ENCODE measurements at places on chromosomes 13 and 19.

DNA sequence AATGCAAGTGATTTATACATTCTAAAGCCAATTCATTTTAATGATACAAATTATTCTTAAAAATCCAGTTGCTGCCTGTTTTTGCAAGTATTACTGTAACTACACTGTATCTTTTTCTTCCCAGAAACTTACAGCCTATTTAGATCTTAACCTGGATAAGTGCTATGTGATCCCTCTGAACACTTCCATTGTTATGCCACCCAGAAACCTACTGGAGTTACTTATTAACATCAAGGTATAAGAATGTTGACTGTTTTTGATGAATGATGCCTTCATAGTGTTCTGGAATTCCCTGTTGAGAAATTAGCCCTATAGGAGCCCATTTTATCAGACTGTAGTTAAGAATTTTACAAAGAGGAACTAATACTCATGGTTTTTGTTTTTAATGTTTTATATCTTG is 25.0 kb downstream of the ITM2B start:
- no peak for DNase-seq

DNA sequence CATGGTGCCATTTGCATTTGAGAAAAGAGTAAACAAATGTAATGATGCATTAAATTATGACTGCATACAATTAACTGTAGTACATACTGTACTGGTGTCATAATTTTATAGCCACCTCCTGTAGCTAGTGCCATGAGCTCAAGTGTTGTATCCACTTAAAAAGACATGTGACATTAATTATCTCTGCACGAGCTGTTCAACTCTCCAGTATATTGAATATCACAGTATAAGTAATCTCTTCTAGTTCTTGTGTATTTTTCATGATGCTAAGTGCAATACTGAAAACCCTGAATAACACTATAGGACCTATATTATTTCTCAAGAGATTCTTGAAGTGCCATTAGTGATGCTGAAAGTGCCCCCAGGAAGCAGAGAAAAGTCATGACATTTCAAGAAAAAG is 387.3 kb downstream of the PCDH17 start:
- DNase-seq, result no peak

DNA sequence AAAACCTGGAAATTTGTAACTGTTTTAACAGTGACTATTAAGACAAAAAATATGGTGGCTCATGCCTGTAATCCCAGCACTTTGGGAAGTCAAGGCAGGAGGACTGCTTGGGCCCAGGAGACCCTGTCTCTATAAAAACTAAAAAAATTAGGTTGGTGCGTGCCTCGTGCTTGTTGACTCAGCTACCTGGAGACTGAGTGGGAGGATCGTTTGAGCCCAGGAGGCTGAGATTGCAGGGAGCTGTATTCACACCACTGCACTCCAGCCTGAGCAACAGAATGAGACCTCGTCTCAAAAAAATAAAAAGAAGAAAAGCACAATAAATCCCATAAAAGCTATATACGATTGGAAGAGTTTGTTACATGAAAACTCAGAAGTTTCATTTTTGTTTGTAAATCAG is 23.7 kb downstream of the KLF5 start:
- DNase-seq, result no peak

DNA sequence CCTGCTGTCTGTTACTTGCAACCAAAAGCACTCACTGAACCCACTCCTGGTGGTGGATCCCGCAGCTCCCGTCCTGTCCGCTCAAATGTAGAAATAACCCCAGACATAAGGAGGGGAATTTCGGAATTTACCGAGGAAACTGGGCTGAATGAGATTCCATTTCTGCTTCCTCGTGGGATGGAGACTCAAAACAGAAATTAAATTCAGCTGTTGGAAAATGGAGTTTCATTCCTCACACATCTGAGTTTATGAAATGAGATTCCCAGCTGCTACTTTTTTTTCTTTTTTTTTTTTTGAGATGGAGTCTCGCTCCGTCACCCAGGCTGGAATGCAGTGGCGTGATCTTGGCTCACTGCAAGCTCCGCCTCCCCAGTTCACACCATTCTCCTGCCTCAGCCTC is 44.3 kb downstream of the COLGALT1 start:
- no peak for DNase-seq

DNA sequence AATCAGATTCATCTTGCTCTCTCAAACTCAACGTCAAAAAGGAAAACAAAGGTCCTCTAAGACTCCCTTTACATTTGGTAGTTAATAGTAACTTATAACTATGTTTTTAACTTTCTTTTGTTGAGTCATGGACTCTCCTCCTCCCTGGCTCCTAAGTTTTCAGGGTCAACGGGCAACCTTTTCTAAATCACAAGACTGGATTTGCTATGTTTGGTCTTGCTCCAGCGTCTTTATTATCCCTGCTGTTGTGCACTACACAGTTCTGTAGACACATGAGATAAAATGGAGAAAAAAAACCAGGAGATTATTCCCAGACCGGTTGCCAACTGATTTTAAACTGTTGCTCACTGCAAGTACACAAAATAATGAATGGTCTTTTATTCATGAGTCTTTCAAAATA is 1.9 kb upstream of the ITM2B start:
- DNase-seq, result no peak

GRCh38 chr13:92609376-92609775 is 617.2 kb upstream of the GPC6 start:
- DNase-seq, result no peak

GRCh38 chr19:2728783-2729387 is 7.7 kb upstream of the DIRAS1 start:
- no peak for DNase-seq

- no peak for DNase-seq
Observed at GRCh38 chr13:46527237-46527636, 25.7 kb upstream of the LRCH1 start.

DNA sequence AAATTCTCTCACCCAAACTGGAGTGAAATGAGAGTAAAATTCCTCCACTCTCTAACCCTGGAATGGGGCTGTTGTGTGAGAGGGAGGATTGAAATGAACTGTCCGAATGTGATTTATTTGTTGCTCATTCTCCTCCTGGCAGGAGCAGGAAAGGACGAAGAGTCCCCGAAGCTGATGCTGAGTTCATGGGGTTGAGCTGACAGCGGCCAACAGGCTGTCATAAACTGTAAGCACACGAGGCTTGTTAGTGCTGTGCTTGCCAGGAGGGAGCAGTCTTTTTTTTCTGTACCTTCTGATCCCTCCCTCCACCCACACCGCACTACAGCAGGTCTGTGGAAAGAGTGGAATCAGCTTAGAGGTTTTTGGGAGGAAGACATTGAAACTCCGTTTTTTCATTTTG is 33.1 kb upstream of the ZNF331 start:
- no peak for DNase-seq

GRCh38 chr13:28699246-28699645 is 19.5 kb downstream of the SLC46A3 start:
- DNase-seq, result no peak

DNA sequence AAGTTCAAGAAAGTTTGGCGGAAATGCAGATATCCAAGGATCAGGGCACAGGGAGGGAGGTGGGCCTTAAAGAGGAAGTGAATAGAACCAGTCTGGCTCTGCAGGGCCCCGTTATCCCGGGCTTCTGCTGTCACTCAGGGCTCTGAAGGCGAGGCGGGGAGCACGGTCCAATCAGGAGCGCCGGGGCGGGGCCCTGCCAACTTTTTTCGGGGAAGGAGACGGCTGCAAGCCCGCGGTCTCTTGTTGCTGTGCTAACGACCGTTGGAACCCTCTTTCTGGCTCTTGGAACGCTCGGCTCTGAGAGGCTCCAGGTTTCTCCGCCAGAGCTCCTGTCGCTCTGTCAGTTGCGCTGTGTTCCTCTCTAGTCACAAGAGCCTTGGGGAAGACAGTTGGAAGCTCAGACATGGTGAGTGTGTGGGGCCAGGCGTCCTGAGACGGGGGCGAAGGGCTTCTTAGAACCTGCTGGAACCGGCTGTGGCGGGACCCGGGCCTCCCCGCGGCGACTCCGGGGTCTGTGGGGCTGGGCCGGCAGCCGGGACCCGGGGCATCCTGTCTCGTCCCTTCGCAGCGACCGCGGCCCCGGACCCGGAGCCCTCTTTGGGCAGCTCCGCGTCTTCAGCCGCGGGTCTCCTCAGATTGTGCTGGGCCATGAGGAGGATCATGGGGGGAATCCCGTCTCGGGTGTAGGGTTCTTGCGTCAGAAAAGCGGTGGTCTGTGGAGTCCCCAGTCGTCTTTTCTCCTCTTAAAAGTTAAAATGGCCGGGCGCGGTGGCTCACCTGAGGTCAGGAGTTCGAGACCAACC is 27.7 kb downstream of the ZNF844 start:
- DNase-seq, result peak; percentile 97

DNA sequence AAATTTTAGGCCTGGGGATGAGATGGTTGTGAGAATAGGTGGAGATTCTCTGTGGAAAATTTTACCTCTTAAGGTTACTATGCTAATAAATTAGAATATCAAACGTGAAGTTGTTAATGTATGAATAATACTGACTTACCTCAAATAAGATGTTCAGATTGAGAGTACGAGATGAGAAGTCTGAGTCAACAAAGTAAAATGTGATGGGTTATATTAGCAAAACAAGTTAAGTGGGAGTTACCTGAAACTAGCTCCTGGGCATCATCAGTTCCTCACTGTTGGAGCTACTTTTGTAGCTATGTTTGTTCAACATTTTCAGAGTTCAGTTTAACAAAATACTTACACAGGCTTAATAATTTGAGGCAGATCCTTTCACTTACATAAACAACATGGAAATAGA is 108.6 kb downstream of the PIBF1 start:
- DNase-seq, result no peak

DNA sequence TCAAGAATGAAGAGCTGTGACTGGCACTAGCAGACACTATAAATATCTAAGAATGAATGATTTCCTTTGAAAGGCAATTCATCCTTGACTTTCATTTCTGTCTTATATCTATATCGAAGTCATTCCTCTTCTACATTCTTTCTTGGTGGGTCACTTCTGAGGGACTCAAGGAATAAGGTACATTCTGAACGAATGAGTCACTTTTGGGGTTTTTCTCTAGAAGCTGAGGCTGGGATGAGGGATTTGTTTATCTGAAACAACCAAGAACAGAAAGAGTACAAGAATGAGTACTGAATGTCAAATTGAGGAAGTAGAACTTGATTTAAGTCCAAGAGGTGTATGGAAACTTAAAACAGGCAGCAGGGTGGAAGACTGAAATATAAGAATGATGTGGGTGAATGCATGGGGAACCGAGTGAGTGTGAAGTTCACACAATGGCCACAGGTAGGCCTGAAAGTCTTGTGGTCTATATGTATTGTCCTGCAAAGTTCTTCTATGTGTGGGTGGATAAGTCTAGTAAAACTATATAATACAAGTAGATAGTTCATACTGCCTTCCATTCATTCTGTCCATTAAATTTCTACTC is 343.9 kb downstream of the OXGR1 start:
- no peak for DNase-seq

DNA sequence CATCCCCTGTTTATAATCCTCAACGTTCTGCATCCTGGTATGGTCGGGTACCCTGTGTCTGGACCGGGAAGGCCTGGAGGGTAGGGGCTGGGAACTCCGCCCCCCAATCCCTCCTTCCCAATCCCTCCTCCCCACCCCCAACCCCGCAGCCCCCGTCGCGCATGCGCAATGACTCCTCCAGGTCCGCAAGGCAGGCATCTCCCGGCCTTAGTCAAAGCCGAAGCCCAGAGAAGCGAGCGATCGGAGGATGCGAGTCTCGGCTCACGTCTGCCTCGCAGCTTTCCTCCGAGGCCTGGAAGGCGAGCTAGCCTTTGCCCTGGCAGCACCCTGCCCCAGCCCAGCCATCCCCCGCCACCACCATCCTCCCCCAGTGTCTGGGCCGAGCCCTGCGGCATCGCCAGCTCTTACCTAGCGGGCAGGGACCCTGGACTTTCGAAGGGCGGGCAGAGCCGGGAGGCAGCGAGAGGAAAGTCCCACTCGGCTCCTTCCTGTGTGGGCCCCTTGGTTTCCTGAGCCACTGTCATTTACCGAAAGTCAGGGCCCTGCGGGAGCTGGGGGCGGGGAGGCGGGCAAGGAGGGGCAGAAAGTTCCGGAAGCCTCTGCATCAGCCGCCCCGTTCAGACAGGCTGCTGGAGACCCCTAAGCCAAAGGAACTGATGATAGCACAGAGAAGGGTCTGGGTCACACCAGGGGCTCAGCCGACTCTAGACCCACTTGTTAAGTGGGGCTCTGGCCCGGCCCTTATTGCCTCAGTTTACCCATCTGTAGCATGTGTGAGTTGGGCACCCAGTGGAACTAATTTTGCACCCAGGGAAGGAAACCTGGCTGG is at the start of gene JAK3:
Gene JAK3 (minus strand): TSS at position 445 of the 829 bp plus-strand sequence. CDS start 3,565 bp downstream, outside the sequence.
- peak; percentile 89 for DNase-seq

GRCh38 chr13:73169971-73170370 is 111.2 kb downstream of the KLF5 start:
- DNase-seq, result no peak

- no peak for DNase-seq
Observed at GRCh38 chr19:34375598-34375997, 10.6 kb downstream of the GPI start.

GRCh38 chr13:114151031-114151430 is 18.6 kb upstream of the RASA3 start:
- no peak for DNase-seq

- DNase-seq, result no peak
Observed at GRCh38 chr13:77375560-77376108, 48.7 kb upstream of the MYCBP2 start.

- no peak for DNase-seq
Observed at GRCh38 chr13:25112695-25113255, 16.8 kb downstream of the PABPC3 start.

GRCh38 chr13:23609874-23610576 is 39.8 kb downstream of the TNFRSF19 start:
- peak; percentile 24 for DNase-seq

- peak; percentile 63 for DNase-seq
Observed at GRCh38 chr19:19053508-19054314, 10.1 kb upstream of the SLC25A42 start.

- no peak for DNase-seq
Observed at GRCh38 chr19:38395381-38396114, 7.1 kb downstream of the SPRED3 start.

DNA sequence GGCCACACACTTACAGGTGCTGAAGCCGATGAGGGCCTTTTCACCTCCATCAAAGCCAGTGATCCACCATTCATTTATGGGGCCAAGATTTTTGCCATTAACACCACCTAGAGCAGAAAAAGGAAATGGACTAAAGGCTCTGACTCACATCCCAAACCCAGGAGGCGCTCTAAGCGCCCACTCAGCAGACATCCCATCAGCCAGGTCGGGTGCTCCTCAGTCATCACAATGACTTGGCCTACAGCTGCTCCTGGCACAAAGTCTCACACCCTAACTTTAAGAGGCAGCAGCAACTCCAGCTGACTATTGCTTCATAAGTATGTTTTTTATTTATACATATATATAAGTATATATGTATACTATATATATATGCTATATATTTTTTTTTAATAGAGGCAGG is 36.1 kb upstream of the EIF3G start:
- no peak for DNase-seq

- DNase-seq, result no peak
Observed at GRCh38 chr19:29260477-29261317, 47.7 kb upstream of the UQCRFS1 start.

- no peak for DNase-seq
Observed at GRCh38 chr13:58190577-58190976, 559.0 kb downstream of the PCDH17 start.

- no peak for DNase-seq
Observed at GRCh38 chr13:114108141-114108761, 24.2 kb downstream of the RASA3 start.

All from GM03348 (cell line).